Endothelial cell of umbilical vein (primary cell): ENCODE measurements at places on chromosomes 12 and 14. TPM values are rescaled to one million over a fixed set of nuclear protein-coding genes. Genes with fewer than 3 reads are reported as not detected.

EPYC gene
- total RNA-seq = not detected in 2 replicates

GRCh38 chr14:29857551-29857950, 70.1 kb downstream of the PRKD1 start:
- no peak for DNase-seq

- no peak for DNase-seq
Measured at GRCh38 chr12:86801439-86801838, 545.2 kb upstream of the MGAT4C start.

CYP27B1 gene
- 2.4 and 2.7 TPM in 2 replicates for total RNA-seq

DNA sequence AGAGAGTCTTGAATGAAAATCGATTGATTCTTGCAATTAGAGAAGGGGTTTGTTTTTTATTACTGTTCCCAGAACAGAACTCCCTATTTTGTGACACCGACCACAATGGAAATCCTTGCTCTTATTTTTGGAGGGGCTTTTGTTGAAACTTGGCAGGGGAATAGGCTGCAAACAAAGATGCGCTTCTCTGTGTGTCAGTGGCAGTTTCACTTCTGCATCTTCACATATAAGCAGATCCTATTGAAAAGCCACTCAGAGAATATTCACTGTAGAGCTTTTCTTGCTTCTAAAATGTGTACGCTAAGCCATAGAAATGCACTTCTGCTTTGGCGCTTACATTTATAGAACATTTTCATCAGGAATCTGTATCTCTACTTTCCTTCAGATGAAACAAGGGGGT, 1822.4 kb upstream of the SEL1L start:
- DNase-seq = no peak

BATF gene
- total RNA-seq = not detected in 2 replicates

SDS gene
- not detected in 2 replicates for total RNA-seq

- no peak for DNase-seq
Measured at GRCh38 chr12:28294300-28294699, 104.0 kb downstream of the CCDC91 start.

- DNase-seq = peak; percentile 46
Measured at GRCh38 chr14:64910847-64911495, 3.3 kb upstream of the CHURC1 start.

NTS gene
- total RNA-seq = not detected in 2 replicates

TBC1D30 gene
- total RNA-seq = 4.4 and 7.4 TPM in 2 replicates

WSCD2 gene
- total RNA-seq = not detected in 2 replicates

GPR135 gene
- total RNA-seq = 3.4 and 3.7 TPM in 2 replicates

SLC4A8 gene
- total RNA-seq = 7.1 and 9.7 TPM in 2 replicates

GRCh38 chr14:91753501-91754128, 21.7 kb upstream of the CATSPERB start:
- DNase-seq = no peak

DNA sequence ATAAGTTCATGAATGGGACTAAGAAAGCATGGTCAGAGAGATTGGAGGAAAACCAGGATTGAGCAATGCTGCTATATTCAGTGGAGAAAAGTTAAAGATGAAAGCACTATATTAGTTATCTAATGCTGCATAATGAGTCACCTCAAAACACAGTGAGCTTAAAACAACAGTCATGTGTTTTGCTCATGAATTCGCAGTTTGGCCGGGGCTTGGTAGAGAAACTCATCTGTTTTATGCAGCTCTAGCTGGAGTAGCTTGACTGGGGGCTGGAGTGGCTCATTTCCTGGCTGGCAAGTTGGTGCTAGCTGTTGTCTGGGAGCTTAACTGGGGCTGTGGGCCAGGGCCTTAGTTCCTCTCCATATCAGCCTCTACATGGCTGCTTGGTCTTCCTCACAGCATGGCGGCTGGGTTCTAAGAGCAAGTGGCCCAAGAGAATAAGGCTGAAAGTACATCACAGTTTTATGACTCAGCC, 90.1 kb downstream of the ADCK1 start:
- DNase-seq = no peak

DNA sequence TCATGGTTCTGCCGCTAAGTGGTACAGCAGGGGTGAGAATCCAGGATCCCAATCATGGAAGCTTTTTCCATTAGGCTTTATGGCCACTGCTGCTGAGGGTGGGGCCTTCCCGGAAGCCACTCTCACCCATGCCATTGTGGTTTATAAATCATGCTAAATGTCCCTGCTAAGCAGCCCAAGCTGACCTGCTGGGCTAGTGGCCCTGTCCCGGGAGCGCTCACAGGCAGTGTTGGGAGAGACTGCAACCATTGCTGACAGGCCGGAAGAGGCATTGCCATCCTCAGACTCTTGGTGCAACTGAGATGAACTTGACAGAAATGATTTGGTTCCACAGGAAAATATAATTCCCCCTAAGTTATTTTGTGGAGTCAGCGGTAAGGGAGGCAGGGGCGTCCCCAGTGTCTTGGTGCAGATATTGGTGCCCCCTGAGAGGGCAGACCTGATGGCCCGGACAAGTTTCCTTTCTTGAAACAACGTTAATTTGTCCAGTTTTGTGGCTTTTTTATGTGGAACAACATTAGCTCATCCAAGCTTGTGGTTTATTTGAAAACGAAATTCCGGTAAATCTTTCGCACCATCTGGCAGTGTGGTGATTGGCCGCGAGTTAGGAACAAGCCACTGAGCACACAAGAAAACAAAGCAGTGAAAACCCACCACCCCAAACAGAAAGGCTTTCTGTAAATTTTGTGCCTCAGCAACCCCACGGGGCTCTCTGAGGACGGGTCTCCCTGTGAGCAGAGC, 82.3 kb downstream of the SSPN start:
- DNase-seq = no peak

- no peak for DNase-seq
Measured at GRCh38 chr14:61593330-61593729, 102.0 kb upstream of the HIF1A start.

GRCh38 chr12:124034297-124034696, 61.3 kb downstream of the ZNF664 start:
- no peak for DNase-seq

DNA sequence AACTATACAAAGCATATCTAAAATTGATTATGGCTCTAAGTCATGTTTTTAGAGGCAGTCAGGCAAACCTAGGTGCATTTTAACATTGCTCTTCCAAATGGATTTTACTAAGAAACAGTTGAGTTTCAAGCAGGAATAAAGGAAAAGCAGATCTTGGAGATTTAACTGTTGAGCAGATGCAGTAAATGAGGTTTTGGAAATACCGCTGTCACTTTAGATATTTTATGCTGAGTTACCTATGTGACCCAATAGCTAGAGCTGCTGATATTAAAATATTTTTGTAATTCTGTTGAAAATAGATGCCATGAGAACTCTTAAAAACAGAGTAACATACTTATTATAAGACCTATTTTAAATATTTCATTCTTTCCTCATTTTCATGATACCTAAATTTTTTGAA, 181.4 kb downstream of the SYT1 start:
- DNase-seq = no peak

DNA sequence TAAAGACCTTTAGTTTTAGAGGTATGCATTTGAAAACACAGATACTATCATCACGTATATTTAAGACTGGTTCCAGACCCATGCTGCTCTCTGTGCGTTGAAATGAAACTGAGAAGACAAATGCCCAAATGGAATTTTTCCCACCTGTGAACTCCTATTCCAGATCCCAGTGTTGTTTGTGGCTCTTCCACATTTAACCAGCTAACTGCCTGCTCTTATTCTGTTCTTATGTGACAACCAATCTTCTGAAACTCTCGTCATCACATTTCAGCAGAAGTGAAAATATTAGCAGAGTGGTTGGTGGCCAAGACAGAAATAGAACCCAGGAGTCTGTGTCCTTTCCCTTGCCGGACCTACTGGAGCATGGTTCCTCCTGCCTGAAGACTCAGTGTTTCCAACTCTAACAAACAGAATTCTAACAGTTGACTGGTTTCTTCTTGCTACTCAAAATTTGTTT, 460.2 kb downstream of the RAD51B start:
- DNase-seq = no peak

KRT79 gene
- not detected in 2 replicates for total RNA-seq

DNA sequence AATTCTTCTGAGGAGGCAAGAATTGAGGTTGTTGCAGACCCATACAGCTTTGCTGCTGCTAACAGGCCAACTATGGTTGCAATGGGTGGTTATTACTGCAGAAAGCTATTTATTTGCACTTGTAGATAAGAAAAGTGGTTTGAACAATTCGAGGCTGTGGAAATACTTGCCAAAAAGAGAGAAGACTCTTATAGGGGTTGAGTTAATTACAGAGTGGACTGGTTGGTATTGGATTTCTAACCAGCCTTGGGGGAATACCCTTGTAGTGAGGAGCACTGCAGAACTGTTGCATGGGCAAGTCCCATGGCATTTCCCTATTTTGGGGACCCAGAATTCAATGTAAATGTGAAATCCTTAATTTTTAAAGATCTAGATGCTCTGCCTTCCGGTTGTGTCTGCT, 120.5 kb downstream of the KCNMB4 start:
- DNase-seq = no peak

ASPG gene
- not detected in 2 replicates for total RNA-seq

DNA sequence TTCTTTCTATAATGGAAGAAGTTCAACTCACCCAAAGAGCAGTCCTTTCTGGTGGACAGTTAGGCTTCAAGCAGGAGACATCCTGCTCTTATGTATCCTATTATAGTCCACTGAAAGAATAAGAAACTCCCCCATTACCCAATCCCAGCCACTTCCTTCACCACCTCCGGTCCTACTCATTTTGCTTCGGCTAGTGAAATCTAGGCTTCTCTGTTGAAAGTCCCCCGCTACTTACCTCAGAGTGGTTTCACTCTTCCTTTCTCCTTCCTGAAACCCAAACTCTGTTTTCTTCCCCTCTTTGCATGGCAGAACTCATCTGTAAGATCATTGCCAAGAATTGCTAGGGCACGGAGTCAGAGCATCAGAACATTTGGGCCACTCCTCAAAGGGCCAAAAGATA, at the start of gene GPR84:
TSS of gene GPR84 (minus strand) at position 74 of the 400 bp plus-strand sequence. CDS start 635 bp downstream, outside the sequence.
- DNase-seq = no peak

PTPRQ gene
- total RNA-seq = not detected in 2 replicates

NTN4 gene
- 105 and 120 TPM in 2 replicates for total RNA-seq

CCDC175 gene
- total RNA-seq = not detected in 2 replicates

DNA sequence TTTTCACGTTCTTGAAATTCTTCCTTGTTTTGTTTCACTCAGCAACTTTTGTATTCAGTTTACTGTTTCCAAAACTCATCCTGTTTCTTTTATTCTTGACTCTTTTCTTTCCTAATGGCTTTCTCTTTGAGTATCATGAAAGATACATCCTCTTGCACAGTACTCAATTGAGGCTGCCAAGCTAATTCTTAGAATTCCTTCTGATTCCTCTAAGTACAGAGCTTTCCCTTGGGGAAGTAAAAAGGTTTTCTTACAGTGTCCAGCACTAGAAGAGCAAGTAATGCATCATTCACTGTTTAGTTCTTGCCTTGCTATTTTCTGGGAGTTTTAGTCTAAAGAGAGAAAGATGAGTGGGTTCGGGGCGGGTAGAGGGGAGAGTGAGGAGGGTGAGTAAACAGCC, 154.1 kb downstream of the NEDD1 start:
- DNase-seq = no peak

DNA sequence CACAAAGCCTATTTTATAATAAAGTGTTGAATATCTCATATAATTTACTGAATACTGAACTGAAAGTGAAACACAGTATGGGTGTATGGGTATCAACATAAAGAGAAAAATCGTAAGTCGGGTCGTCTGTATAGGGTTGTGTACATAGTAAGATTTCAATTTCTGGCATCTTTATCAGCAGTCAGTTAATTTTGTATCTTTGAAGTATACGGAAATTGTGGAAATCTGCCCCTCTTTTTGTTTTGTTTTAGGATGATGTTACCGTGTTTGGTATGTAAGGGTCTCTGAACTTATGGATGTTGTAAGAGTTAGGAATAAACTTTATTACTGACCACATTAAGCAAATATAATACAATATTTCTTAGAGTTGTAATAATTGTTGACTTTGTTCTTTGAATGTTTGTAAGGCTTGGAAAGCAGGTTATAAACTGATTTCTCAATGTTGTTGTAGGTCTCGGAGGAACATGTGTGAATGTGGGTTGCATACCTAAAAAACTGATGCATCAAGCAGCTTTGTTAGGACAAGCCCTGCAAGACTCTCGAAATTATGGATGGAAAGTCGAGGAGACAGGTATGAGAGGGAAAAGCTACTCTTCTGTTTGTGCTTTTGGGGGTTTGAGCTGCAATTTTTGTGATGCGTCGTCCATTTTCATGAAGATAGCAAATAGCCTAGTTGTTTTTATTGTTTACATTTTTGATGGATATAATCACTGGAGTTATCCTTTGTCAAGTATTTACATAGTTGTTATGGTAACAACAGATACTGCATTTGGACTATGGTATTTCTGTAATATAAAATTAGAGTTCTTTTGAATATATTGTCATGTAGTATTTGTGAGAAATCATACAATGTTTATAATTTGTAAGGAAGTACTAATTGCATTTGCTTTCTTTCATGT, 12.0 kb downstream of the EID3 start:
- DNase-seq = no peak

KCNA5 gene
- not detected in 2 replicates for total RNA-seq

DNA sequence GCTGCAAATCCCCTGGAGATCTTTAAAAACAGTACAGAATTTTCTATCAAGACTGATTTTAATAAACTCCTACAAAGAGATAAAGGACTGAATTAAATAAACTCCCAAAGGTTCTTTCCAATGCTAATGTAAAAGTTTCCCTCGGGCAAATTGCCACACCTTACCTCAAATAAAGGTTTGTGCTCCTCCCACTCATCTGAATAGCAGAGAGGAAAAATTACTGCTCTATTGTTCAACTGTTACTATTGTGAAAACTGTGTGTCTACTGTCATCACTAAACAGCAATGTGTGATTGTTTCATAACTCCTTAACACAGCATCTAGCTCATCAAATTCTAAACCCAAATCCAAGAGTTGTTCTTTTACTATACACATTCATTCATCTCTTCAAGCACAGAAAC, 3.2 kb downstream of the SPTLC2 start:
- peak; percentile 33 for DNase-seq

GRCh38 chr12:26031318-26031717, 72.8 kb downstream of the RASSF8 start:
- no peak for DNase-seq

- peak; percentile 91 for DNase-seq
Measured at GRCh38 chr14:61498811-61499210, 177.4 kb downstream of the PRKCH start.

RNF212B gene
- not detected in 2 replicates for total RNA-seq
